ENCODE measurements at places on chromosomes 11 and 22.

GRCh38 chr22:24153353-24153752 lies 27.9 kb upstream of the SUSD2 start:
- DNase-seq: no peak

DNA sequence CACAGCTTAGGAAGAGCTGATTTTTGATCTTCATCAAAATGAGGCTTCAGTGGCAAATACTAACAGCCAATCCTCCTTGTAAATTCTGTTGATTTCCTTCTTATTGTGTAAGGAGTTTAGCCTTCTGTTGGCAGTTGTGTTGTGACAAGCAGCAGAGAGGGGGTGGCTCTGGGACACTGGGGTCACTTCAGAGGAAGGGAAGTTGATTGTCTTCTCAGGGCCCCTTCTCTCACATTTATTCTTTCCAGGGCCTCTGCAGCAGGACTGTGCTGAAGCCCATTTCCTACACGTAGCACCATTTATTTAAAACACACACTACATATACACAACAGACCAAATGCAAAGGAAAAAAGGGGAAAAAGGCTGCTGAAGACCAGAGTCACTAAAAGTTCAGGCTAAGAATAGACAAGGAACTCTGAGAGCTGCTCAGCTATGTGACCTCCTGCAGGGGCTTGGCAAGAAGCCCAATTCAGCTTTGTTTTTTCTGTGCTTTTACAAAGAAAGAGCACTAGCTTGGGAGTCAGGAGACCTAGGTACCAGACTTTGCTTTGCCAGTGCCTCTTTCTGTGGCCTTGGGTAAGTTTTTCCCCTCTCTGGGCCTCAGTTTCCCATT lies 28.3 kb upstream of the UPB1 start:
- no peak for DNase-seq

- no peak for DNase-seq
These were observed 4.9 kb downstream of the PPP1CA start for GRCh38 chr11:67396587-67397389.

DNA sequence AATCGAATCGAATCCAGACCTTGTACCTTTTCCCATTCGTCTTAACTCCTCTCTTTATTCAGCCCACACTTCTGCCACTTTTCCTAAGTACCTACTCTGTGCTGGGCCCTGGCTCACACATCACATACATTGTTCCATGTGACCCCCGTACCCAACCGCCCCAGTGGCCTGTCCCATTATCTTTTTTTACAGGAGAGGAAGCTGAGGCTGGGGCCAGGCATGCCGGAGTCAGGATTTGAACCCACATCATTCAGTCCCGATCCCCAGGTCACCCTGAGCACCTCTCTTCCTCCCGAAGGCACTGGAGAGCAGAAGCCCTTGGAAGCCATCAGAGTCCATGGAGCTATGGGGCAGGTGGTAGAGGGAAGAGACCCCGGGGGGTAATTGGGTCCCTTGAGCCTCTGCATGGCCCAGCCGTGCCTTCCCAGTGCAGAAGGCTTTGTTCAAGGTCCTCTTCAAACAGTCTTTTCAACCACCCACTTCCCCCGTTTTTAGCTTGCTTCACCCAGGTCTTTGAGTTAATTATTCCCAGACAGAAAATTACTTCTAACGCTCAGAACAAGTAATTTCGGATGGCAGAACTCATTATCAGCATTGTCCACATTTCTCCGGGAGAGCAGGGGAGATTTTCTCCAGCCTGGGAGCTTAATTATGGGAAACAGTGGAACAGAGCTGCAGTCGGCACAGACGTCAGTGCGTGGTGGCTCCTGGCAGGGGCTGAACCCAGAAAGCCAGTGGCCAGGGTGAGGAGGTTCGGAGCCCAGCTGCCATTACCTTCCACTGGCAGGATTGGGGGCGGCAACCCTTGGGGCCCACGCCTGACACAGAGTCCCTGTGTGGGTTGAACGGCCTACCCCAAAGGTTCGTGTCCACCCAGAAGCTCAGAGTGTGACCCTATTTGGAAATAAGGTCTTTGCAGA lies 82.4 kb upstream of the RTL6 start:
- no peak for DNase-seq

Data from stimulated activated CD8-positive, alpha-beta memory T cell treated with anti-CD3 and anti-CD28 coated beads, Interleukin-7, amount 100 ng/mL, for 4 hours (primary cell).